ENCODE measurements at places on chromosomes 2 and 18.
A peak's percentile ranks its signal among the peaks of the same experiment; 100 is the strongest.

DNA sequence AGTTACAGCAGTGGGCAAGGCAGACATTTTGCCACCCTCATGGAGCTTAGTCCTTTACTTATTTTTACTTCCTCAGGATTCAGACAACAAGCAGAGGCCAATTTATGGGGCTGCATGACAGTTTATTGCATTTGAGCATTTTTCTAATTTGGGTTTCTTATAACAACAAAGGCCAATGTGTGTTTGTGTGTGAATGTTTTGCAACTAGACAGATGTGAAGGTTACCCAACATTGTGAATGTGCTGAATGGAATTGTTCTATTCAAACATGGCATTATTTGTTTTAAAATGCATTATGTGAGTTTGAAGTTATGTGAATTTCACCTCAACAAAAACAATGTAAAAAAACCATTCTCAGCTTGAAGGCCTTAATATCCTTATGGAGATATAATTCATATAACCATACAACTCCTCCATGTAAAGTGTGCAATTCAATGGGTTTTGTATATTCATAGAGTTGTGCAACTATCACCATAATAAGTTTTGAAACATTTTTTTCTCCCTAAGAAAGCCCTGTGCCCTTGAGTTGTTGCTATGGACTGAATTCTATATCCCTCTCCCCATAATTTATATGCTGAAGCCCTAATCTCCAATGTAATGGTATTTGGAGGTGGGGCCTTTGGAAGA lies 57.3 kb downstream of the CCDC195 start:
- DNase-seq: no peak

DNA sequence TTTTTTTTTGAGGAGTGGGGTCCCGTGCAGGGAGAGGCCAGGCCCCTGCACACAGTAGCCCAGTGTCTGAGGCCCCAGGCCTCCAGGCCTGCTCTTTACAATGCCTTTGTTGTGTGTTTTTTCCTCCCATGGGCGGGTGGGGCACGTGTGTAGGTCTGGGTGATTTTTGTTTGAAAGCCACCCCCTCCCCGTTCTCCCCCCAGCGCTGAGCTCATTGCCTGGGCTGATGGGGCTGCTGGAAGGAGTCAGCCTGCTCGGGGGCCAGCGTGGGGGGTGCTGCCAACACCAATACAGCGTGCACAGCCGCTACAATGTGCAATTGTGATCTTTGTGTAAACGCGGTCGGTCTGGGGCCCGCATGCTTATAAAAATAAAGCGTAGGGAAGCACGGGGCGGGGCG lies 142.7 kb downstream of the DYSF start:
- DNase-seq: no peak

- no peak for DNase-seq
These were observed 555.6 kb downstream of the CCDC85A start for GRCh38 chr2:56739413-56739812.

DNA sequence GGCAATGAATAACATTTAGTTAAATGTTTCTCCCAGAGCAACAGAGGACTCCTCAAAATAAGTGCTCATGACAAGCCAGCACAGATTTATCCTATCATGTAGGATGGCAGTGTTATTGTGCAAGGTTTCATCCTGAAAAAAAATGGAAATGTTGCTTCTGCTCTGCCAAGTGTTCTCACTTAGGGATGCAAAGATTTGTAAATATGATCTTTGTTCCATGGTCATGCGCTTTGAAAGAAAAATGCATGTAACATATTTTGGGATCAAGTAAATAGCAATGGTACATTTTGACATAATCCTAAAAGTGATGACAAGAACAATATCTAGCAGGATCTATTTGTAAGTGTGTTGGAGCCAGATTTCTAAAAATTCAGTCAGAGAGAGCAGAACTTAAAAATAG lies 229.5 kb upstream of the CCDC150 start:
- DNase-seq: no peak

DNA sequence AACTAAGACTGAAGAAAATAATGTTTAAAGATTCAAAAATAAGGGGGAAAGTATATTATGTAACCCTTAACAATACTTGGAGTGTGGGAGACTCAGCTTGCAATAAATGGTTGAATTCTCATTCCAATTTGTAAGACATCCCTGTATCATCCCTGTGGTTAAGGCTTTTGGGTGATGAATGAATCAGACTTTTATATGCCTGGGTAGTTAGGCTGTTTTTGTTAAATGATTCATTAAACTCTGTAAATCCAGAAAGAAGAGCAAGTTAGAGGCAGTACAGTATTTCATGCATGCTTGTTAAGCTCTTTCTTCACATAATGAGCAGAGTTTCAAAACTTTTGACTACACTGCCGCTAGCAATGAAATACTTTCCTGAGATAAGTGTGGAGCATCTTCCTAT lies 948.8 kb downstream of the SOCS6 start:
- DNase-seq: no peak

- no peak for DNase-seq
These were observed 586 bp upstream of the ANKRD23 start for GRCh38 chr2:96844405-96844808.

- no peak for DNase-seq
These were observed 871.8 kb upstream of the NRXN1 start for GRCh38 chr2:51903728-51904127.

DNA sequence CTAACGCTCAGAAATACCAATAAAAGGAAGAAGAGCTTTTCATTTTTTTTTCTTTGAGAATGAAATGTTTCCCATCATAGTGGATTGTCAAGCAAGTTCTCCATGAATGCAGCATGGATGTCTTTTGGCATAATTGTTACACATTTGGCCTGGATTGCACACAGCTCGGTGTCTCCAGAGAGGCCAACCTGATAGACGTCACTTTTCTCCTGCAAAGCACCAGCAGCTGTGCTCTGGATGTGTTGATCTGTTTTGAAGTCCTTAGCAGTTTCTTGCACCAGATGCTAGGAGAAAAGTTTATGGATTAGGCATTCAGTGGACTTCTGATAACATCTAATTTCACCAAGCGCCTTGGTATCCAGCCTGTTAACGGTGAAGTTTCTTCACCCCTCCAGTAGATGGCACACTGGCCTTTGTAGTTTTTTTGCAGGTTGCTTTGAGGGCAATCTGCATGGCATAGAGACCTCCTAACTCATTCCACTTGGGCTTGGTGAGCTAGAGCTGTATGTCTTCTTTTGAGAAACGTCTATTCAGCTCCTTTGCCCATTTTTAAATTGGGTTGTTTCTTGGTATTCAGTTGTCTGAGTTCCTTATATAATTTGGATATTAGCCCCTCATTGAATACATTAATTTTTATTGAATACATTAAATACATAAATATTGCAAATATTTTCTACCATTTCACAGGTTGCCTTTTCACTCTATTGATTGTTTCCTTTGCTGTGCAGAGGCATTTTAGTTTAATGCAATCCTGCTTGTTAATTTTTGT lies 59.7 kb downstream of the PTH2R start:
- DNase-seq: no peak

GRCh38 chr2:238879621-238880377 lies 31.9 kb downstream of the TWIST2 start:
- DNase-seq: no peak

GRCh38 chr2:99420751-99421299 lies 69.0 kb downstream of the REV1 start:
- no peak for DNase-seq

DNA sequence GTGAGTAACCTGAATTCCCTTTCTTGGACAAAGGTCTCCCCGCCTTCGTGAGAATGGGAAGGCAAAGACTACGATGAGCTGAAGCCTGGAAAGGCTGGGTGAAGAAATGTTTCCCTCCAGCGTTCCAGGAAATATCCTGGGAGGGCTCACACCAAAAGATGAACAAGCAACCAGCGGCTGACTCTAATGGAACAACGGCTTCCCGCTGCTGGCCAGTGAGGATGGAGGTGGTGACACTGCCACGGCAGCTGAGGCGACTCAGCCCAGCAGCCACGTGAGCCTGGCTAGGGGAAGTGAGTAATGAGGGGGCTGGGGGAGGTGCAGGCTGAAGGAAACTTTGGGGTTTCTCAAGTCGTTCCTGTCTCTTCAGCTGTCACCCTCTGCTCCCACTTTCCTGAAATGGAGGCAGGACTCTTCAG lies 105.0 kb upstream of the SMAD7 start:
- no peak for DNase-seq

DNA sequence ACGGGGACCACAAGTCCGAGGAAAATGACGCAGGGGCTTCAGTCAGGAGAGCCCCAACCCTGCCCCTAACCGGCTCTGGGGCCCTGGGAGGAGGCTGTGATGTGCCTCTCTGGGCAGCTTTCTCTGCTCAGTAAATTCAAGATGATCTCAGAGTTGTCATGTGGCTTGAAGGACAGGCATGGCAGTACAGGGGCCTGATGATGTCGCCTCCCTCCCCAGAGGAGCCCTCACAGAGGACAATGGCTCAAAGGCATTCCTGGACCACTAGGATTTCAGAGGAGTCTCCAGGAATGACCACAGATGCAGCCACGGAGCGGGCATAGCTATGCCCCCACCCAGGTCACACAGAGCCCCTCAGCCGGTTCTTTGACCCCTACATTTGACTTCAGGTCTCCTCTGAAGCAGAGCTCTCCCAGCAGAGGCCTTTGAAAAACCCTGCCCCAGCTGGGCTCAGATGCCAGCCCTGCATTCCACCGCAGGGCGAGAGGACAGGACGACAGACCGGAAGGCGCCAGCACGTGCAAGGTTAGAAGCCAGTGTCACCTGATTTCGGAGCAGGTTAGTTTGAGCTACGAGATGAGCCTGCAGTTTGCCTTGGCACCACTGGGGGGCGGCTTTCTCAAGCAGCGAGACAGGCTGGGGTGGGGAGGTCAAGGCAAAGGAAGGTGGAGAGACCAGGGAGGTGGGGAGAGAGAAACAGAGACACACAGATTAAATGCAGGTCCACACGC lies 39.2 kb downstream of the BIN1 start:
- DNase-seq: peak; percentile 36

DNA sequence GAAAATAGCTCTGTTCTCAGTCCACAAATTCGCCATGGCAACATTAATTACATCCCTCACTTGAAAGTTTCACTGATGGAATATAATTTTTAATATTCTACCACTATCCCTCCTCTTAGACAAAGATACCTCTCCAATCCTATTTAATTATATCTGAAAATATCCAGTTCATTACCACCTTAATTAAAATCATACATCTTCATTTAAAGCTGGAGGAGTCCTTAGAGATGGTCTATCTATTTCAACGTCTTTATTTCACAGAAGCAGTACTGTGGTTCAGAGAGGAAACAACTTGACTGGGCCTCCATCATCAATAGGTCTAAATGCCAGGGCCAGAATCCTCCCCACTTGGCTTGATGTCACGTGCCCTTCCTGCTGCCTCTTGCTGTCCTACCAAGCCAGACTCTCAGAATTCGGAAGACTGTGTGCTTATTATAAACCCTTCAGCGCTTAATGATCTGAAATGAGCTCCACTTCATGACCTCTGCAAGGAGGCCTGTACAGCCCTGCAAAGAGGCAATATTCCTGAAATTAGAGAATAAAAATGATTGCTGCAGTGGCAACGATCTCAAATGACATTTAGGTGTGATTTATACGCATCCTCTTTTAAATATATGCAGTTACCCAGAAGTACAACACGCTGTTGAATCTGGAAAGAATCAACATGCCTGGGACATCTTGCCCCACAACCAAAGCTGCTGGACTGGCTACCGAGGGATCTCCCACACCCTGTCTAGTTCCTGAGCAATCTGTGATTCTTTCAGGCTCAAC lies 146.3 kb downstream of the TMEM163 start:
- DNase-seq: no peak

GRCh38 chr18:616380-616995 lies 19.7 kb downstream of the CLUL1 start:
- DNase-seq: no peak

DNA sequence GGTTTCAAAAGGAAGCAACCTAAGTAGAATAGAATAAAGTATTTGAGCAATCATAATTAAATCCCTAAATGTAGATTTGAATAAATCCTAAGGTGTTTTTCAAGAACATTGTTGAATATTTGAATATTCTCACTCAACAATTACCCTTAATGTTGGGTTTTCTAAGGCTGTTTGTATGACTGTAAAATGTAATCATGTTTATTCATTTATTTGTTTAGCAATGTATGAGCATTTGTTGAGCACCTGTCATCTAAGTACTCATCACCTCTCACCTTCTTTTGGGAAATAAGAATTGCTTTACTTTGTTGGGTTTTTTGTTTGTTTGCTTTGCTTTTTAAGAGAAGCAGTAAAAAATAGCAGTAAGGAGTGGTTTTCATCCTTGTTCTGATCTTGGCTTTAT lies 66.0 kb downstream of the MAPRE2 start:
- DNase-seq: no peak

DNA sequence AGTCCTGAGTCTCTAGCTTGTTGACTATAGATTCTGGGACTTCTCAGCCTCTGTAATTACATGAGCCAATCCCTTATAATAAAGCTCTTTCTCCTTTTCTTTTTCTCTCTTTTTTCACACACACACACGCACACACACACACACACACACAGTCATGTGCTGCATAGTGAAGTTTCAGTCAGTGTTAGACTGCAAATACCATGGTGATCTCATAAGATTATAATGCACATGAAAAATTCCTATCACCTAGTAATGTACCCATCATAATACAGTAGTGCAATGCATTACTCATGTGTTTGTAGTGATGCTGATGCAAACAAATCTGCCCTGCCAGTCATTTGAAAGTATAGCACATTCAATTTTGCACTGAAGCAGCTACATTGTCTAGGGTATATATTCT lies 558.2 kb downstream of the SUCLG1 start:
- no peak for DNase-seq

DNA sequence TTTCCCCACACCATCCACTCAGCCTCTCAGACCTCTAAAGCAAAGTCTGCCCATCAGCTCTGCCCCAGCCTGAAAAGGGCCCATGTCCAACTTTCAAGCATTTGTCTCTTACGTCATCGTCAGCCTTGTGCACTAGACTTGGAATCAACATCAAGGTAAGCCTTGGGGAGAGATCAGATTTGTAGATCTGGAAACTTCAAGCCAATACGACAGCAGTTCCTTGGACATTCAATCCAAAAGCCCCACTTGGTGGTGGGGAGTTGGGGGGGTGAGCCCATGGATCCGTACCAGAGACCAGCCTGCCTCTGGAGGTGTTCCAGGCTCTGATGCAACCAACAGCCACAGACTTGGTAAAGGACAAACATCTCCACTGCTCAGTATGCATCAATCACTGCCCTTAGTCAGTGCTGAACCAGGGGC lies 206.8 kb upstream of the MEIS1 start:
- no peak for DNase-seq

Data from T follicular helper cell (primary cell).